ENCODE measurements at places on chromosomes 5 and 9.

- no peak for DNase-seq
Observed at GRCh38 chr9:86096386-86096785, 3.0 kb downstream of the GOLM1 start.

DNA sequence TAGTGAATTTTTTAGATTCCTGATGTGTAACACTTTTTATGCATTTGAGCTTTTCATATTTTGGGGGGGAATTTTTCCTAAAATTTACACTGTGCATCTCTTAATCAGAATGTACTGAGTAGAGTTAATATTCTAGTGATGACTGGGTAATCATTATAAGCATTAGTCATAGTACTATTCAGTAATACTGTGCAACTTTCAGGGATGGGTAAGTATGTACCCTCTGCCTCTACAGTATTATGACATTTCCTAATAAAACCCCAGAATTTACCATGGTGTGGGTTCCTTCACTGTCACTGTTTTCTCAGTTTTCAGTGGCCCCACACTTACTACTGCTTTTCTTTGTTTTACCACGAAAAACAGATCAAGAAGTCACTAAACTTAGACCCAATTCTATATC, 2.8 kb upstream of the CMYA5 start:
- no peak for DNase-seq

DNA sequence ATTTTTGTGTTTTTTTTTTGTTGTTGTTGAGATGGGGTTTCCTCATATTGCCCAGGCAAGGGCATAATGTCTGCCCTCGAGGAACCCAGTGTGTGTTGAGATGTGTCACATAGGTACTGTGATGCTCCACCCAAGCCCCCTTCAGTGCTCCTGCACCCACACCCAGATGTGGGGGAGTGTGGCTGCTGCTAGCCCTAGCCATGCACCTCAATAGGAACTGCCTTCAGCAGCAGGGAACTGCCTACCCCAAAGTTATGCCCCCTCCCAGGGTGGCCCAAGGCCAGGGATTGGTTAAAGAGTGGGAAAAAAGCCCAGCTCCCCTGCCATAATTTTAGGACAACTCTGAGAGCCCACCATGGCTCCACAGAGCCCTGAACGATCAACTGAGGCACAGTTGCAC, 33.3 kb upstream of the EPB41L4B start:
- DNase-seq = no peak

DNA sequence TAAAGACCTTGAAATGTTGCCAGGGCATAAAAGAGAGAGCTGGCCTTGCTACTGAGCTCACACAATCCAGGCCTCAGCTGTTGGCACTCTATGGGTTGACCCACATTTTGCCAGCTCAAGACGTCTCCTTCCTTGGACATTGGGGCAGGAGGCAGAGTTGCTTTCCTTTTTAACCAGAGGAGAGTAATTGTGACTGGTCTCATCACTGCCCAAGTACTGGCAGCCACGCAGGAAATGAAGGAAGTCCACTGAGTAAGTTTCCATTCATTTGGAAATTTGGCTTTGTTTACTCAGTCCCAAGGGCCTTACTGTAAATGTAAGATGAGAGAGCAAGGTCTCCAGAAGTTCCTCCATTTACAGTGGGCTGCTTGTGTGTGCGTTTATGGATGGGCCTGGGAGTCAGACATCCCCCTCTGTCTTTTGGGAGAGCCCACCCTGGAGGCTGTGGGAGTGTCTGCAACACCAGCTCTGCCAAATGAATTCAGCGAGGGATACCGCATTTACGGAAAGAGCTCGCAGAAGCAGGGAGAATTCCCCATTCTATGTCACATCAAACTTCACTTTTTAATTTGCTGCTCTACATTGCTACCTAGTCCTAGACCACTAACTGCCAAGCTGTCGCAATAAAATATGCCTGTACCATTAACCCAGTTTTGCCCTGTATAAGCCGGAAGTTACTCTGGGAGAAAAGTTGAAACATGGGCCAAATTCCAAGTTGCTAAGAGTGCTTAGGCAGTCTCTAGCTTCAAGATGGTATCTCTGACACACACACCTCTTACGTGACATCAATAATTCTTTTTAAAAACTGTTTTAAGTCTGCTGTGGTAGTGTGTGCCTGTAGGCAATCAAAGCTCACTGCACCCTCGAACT, 24.5 kb upstream of the PDZD2 start:
- no peak for DNase-seq

DNA sequence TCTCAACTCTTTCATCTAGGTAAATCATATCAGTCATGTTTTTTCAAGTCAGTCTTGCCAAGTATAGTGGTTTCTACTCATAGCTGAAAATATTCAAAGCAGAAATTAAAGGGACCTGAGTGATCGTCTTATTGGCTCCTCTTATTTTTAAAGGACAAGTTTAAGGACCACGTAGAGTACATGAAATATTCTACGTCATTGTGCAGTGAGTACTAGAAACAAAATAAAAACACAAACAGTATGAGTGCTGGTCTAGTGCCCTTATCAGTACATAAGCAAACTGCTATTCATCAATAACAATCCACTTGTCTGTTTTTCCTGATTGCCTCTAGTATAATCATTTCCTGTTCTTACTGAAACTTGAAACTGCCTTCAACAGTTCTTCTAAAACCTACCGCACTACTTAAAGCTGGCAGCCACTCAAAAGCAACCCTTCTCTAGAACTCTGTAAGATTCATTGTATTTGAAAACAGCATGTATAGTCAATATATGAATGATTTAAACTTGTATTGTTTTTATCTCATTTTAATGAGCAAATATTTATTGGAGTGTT, 853.7 kb downstream of the TAF11L14 start:
- DNase-seq = no peak

GRCh38 chr9:70439991-70440706, 25.7 kb upstream of the KLF9 start:
- no peak for DNase-seq

- no peak for DNase-seq
Observed at GRCh38 chr5:158977642-158978041, 122.1 kb downstream of the EBF1 start.

DNA sequence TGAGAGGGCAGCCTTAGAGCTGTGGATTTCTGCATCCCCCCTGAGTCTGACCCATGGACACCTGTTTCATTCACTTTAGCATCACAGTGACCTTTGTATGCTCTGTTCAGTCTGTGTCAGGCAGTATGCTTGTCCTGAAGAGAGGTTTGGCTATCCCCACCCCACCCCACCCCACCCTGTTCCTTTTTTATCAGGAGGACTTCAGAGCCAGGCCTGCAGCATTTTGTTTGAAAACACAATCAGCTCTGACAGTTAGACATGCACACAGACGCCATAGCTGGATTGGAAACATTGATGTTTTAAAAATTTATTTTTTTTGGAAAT, 142.2 kb downstream of the NTRK2 start:
- DNase-seq = no peak

DNA sequence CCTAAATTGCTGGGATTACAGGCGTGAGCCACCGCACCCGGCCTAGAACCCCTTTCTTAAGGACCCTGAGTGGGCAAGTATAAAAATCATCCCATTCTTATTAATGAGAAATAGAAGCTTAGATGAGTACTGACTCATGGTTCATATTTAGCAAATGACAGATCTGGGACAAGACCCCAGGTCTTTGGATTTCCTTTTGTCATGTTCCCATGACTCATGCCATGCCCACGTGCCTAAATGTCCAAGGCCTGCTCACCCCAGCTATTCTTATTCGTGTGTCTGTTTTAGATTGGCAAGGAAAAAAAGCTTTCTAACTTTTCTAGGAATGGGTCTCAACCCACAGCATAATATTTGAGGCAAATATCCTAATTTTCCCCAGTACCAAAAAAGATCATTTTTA, 57.7 kb upstream of the RPS23 start:
- no peak for DNase-seq

GRCh38 chr5:24094081-24094679, 550.6 kb downstream of the CDH10 start:
- no peak for DNase-seq

DNA sequence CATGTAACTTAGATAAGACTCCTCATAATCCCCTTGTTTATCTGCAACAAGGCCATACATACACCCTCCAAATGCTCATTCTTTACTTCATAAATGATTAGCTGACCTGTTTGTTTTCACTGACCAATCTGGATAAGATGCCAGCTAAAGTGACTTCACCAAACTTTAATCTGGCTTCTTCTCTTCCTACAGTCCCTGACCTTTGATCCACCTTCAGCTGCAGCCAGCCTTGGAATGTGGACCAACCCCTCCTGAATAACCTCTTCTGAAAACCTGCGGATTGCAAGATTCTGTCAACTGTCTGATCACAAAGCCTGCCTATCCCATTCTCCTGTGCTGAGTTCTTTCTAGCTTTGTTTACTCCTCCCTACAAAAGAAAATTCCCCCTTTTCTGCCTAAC, 476.8 kb downstream of the LRRC70 start:
- no peak for DNase-seq

GRCh38 chr5:91849069-91849468, 466.0 kb upstream of the ARRDC3 start:
- no peak for DNase-seq

DNA sequence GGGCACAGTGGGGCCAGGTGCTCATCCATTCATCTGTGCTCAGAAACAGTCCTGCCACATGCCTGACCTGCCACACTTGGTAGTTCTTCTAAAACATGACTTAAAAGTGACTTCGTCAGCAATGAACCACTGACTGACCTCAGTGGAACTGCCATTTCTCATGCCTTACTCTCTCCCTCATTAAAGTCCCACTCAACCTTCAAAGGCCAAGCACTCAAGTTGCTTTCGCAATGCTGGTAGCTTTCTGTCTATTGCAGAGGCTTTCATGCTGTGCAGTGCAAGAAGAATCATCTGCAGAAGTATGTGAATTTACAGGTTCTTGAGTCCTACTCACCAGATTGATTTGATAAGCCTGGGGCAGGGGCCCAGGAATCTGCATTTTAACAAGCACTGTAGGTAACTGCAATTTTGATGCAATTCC, 23.9 kb downstream of the B4GALT1 start:
- DNase-seq = no peak

- no peak for DNase-seq
Observed at GRCh38 chr5:10018201-10019069, 231.3 kb downstream of the ATPSCKMT start.

- no peak for DNase-seq
Observed at GRCh38 chr9:81851340-81851739, 76.9 kb upstream of the SPATA31D4 start.

Measured in stimulated activated CD8-positive, alpha-beta memory T cell treated with anti-CD3 and anti-CD28 coated beads, Interleukin-7, amount 100 ng/mL, for 1 hour (primary cell).